Stimulated activated naive CD8-positive, alpha-beta T cell treated with anti-CD3 and anti-CD28 coated beads, Interleukin-15, amount 100 ng/mL, for 72 hours (primary cell): ENCODE measurements at places on chromosomes 12 and 14.

DNA sequence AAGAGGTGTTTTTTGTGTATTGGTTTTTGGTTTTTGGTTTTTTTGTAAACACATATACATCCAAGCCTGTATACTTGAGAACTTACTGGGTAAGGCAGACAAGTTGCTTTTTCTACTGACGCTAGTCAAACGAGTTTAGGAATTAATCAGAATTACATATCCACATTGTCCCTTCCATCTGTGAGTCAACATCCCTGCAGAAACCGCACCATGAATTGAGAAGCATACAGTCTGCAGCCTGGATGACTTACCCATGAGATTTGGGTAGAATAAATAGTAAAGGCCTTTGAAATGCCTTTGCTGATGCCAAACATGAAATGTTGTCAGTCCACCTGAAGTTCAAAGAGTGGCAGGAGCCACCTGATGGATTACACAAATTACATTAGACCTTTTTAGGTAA, 21.4 kb upstream of the C12orf42 start:
- no peak for DNase-seq

- DNase-seq, result no peak
These were observed 1.4 kb upstream of the AP4S1 start for GRCh38 chr14:31024010-31024480.

DNA sequence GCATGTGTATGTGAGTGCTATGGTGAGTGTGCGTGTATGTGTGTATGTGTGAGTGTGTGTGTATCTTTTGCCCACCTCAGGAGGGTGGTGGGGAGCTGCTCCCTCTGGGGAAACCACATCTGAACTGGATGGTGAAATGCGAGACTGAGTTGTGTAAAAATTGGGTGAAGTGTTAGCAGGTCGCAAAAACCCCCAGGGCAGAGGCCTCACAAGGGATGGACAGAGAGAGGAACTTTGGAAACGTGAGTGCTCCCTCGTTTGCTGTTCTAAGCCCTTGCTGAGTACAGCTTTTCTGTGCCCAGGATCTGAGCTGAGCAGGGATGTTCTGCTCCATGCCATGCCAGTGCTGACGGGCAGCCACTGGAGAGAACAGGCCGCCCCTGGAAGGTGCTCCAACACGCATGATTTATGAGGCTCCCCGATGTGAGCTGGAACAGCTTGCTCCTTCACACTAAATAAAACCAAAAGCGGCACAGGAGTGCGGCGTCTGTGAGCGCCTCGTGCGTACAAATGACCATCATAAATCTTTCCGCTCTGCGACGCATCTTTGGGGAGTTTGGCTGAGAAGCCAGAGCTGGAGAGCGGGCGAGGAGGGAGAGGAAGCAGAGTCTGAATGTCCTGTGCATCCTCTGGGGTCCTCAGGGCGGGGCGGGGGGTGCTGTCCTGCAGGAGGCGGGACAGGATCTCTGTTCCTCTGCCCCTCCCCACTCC, 14.1 kb upstream of the GALNT9 start:
- no peak for DNase-seq

GRCh38 chr14:55950135-55950534, 168.1 kb upstream of the PELI2 start:
- DNase-seq, result no peak

GRCh38 chr12:13369474-13370056, 173.0 kb downstream of the EMP1 start:
- no peak for DNase-seq

- no peak for DNase-seq
These were observed 46.9 kb downstream of the KLHL28 start for GRCh38 chr14:44914849-44915248.

DNA sequence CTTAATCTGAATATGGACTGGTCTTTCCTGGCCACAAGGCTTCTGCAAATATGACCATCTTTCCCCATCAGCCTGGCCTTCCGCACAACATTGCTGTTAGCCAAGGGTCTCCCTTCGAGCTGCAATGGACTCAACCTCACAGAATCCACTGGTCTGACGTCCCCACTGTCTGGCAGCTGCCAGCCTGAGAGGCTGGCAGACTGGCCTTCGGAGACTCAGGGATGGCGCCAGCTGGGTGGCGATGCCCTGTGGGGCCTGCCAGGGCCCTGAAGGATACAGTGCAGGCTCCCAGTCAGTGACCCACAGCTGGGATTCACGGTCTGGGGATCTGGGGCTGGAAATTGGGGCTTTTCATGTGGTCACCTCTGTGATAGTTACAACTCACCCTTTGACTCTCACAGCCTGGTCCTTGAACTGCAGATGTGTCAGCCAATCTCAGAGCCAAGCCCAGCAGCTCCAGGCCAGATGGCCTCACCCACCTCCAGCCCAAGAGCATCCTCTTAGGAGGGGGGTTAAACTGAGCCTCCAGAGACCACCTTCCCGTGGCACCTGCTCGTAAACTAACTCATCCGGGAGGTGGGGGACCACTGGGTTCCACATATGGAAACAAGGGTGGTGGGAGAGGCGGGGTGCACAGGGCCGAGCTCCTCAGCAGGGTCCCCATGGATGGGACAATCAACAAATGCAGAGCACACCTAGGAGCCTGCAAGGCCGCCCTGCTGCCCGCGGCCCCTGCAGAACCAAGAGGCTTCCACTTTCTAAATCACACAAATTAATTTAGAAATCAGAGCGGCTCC, 21.1 kb upstream of the C14orf180 start:
- DNase-seq, result no peak

DNA sequence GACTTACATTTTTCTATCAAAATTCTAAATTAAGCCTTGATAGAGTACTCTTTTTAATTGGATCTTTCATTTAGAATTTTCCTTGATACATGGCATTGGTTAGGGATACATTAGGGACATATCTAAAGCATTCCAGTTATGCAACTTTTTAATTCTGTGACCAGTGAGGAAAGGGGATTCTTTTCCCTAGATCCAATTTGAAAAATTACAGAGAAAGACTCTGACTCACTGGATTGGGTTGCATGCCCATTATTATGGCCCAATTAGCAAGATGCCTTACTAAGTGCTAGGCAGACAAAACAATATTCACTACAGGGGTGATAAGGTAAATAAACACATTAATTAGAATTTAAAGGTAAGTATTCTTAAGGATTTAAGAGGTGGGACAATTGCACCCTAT, 5.2 kb upstream of the RAD52 start:
- DNase-seq, result no peak

DNA sequence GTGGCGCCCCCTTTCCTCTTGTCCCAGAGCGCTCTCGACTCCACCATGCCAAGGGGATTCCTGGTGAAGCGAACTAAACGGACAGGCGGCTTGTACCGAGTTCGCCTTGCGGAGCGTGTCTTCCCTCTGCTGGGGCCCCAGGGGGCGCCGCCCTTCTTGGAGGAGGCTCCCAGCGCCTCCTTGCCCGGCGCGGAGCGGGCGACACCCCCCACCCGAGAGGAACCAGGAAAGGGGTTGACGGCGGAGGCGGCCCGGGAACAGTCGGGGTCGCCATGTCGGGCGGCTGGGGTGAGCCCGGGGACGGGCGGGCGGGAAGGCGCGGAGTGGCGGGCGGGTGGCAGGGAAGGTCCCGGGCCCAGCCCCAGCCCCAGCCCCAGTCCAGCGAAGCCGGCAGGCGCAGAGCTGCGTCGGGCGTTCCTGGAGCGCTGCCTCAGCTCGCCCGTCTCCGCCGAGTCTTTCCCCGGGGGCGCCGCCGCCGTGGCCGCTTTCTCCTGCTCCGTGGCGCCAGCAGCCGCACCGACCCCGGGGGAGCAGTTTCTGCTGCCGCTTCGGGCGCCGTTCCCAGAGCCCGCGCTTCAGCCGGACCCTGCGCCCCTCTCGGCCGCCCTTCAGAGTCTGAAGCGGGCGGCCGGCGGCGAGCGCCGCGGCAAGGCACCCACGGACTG, 376 bp downstream of the INSM2 start:
- DNase-seq, result peak; percentile 37

DNA sequence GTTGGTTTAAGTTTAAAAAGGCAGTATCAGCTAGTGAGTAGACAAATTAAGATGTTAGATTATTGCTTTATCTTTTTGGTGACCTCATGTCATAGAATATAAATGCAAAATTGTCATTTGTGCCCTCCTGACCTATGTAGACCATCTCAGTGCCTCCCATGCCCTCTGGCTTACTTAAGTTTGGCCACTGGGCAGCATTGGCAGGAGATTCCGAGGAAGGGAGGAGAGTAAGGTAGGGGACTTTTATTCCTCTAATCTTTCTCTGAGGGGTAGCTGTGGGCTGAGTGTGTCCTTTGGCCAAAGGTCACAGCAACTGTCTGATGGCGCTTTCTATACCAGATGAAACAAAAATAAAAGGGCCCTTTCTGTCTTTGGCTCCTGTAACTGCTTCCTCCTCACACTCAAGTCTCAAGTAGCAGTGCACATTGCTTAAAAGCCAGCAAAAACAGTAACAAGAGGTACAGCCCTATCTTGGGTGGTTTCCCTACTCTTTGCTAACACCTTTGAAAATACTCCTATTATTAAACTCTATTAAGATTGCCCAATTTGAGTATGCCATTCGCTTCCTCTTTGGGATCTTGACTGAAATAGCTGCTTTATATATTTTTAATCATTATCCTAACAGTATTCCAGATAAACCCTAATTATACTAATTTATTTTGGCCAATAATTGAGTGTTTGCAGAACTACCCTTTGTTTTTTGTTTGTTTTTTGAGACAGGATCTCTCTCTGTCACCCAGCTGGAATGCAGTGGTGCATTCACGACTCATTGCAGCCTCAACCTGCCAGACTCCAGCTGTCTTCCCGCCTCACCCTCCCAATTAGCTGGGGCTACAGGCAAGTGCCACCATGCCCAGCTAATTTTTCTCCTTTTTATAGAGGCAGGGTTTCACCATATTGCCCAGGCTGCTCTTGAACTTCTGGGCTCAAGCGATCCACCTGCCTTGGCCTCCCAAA, 56.5 kb upstream of the KCNH3 start:
- no peak for DNase-seq

- no peak for DNase-seq
These were observed 1082.4 kb downstream of the TMTC2 start for GRCh38 chr12:83769151-83769550.

GRCh38 chr12:44837114-44837755, 38.9 kb downstream of the NELL2 start:
- DNase-seq, result peak; percentile 11
